ENCODE measurements at places on chromosomes 5 and 9.

- DNase-seq: no peak
These were observed 150.1 kb downstream of the BNC2 start for GRCh38 chr9:16720386-16720785.

DNA sequence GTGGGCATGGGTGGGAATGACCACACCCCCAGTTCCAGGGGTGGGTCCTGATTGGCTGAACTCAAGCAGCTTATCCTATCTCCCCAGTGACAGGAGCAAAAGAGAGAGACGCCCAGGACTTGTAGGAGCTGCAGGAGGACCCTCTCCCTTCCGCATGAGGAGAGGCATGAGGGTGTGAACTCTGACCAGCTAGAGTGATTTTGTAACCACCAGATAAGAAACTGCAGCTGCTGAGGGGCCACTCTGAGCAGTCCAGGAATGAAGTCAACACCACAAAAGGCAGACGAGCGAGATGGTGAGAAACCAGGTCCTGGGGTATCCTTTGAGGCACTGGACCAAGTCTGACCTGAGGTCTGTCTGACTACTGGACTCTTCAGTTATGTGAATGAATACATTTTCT lies 521.9 kb downstream of the BNC2 start:
- no peak for DNase-seq

GRCh38 chr9:86563936-86564335 lies 209.7 kb upstream of the TUT7 start:
- DNase-seq: no peak

- no peak for DNase-seq
These were observed 65.6 kb upstream of the IRX2 start for GRCh38 chr5:2817031-2817603.

- DNase-seq: no peak
These were observed 686.5 kb upstream of the COX7C start for GRCh38 chr5:85931220-85931619.

GRCh38 chr5:38420246-38420645 lies 136.2 kb downstream of the LIFR start:
- DNase-seq: no peak

DNA sequence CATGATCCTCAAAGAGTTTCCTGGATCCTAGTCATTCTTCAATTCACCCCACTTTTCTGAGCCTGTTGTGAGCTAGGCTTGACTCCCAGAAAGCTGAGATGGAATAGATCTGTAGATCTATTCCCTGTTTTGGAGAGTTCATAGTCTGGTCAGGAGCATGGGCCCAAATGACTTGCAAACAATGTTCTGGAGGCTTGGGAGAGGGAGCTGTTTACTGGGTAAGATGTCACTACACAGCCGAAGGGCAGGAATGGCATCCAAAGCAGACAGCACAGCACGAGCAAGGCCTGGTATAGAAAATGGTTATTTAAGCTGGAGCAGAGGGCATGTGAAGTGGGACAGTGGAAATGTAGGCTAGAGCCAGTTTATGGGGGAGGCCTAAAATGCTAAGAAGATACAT lies 152.5 kb upstream of the ALDH1B1 start:
- DNase-seq: no peak

DNA sequence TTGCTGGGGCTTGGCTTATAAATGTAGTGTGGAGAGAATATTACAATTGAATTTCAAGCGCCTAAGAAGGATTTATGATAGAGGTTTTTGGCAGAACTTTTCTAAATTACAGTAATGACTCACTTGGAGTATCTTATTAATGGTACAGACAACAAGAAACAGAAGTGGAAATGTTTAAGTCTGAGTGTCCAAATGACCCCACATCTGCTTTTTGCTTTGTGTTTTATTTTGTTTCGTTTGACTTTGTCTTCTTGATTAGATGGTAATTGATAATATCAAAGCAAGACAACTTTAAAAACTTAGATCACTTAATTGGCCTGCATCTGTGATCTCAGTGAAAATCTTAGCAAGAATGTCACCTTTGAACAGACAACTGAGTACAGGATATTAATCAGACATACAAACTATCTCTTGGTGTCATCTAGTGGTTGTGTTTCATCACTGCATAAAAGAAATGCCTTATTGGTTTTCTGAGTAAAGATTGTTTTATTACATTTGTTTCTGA lies 577.4 kb downstream of the ISL1 start:
- DNase-seq: no peak

DNA sequence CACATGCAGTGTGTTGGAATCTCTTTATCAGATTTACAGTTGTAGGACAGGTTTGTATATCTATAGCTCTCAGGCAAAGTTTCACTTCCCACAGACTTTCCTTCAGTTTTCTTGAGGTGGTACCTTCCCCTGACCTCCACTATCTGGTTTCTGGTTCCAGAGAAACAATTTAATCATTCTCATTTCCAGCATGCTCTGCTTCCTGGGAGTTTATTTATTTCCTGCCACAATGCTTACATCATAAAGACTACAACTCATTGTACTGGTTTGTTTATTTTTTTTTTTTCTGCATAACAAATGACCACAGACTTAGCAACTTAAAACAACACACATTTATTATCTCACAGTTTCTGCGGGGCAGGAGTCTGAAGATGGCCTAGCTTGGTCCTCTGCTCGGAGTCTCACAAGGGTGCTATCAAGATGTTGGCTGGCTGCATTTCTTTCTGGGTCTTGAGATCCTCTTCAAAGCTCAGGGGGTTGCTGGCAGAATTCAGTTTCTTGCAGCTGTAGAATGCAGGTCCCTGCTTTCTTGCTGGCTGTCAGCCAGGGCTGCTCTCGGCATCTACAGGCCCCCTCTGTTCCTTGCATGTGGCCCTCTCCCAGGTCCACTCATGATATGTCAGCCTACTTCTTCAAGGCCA lies 247.7 kb downstream of the ENC1 start:
- no peak for DNase-seq

- no peak for DNase-seq
These were observed 68.6 kb downstream of the SKIC3 start for GRCh38 chr5:95486191-95486590.

DNA sequence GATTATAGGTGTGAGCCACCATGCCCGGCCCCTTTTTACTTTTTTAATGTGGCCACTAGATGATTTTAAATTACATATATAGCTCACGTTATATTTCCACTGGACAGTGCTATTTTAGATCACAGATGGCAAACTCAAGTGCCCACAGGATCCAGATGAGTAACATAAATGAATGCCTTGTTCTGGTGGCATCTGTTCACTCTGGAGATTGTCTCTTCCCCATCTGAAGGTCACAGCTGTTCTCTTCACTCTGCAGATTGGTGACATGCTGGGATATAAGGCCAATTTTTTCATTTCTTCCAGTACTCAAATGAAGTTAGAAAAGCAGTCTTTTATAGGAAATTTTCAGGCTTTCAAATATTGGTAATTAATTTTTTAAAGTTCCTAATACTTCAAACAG lies 160.1 kb downstream of the DOCK8 start:
- DNase-seq: no peak

DNA sequence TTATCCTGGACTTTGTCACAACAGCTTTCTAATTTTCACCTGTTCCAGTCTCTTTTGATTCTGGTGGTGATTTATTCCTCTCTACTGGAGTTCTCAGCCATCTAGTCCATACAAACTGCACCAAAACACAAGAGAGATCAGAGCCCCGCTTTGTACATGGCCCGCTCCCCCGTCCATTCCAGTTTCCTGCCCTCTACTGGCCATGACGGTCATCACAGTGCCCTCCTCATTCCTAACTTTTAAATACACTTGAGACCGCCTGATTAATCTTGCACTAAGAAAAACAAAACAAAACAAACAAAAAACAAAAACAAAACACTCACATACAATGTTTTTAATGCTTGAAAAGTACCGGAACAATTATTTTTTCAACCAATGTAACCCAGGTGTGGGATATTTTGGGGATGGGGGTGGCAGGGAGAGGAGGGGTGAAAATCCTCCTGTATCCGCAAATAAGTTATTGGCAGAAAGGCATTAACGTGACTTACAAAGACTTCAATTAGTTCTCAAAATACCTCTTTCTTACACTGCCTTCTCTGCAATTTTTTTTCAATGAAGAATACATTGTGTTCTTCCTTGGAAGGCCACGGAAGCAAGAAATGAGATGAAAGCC lies 84.8 kb upstream of the PAM start:
- DNase-seq: no peak

DNA sequence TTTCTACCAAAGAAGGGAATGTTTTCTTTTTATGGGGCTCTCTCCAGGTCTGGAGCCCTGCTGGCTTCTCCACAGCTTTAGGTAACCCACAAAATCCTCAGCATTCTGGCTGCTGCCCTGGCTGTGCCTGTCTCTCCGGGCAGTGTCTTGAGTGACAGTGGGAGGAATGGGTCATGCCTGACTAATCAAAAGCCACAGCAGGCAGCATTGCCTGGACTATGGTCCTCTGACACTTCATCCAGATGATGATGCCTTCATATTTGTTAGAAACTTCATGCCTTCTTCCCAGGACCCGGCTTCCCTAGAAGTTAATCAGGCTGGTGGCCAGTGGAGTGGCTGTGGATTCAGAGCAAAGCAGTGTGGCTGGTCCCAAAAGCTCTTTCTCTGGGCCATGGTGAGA lies 32.2 kb upstream of the TGFBI start:
- DNase-seq: no peak

- no peak for DNase-seq
These were observed 1266.2 kb upstream of the CDH18 start for GRCh38 chr5:21254161-21254560.

DNA sequence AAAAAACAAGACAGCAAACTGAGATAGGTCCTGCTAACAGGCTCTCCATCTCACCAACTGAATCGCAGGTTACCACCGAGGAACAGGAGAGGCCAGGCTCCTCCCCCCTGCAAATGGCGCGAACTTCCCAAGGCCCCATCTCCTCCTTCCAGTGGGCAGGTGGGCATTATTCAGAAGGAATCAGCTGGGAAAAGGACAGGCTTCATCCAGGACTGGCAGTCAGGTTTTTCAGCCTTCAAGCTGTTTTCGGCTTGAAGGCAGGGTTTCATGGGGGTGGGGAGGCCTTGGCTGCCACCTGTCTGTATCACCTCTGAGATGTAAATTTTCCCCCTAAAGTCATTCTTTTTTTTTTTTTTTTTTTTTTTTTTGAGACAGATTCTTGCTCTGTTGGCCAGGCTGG lies 79.4 kb downstream of the SFXN1 start:
- no peak for DNase-seq

- DNase-seq: no peak
These were observed 206.0 kb downstream of the FBXO4 start for GRCh38 chr5:42131081-42131480.

DNA sequence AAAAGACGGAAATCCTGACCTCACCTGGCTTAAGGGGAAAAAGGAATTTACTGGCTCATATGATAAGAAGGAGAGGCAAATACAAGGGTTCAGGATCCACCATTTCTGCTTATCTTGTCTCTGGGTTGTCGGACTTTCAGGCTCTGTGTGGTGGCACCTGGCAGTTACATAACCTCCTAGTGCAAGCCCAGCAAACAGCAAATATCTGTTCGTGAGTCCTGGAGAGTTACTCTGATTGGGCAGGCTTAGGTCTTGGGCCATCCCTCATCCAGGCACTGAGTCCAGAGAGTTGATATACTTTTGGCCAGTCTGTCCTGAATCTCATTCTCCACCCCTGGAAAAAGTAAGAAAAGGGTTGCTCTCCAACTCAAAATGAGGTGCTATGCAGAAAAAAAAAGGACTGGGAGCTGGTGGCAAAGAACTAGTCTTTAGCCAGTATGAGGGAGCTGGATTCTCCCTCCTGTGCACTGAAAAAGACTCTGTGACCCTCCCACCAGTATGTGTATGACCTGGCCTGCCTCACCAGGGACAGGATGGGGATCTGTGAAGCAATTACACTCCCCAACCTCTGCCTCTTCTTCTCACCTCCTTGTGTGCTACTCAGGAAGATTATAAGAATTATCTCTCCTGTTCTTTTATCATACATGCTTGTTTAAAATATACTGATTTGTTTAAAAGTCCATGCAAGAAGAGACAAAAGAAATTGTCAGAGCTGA lies 282.9 kb downstream of the ARHGAP26 start:
- no peak for DNase-seq

- no peak for DNase-seq
These were observed 27.7 kb downstream of the UGCG start for GRCh38 chr9:111924281-111924680.

GRCh38 chr9:19255821-19256220 lies 25.3 kb downstream of the DENND4C start:
- no peak for DNase-seq

GRCh38 chr9:26888271-26888670 lies 4.3 kb downstream of the CAAP1 start:
- DNase-seq: no peak

- no peak for DNase-seq
These were observed 6.3 kb downstream of the BHMT2 start for GRCh38 chr5:79075646-79076426.

DNA sequence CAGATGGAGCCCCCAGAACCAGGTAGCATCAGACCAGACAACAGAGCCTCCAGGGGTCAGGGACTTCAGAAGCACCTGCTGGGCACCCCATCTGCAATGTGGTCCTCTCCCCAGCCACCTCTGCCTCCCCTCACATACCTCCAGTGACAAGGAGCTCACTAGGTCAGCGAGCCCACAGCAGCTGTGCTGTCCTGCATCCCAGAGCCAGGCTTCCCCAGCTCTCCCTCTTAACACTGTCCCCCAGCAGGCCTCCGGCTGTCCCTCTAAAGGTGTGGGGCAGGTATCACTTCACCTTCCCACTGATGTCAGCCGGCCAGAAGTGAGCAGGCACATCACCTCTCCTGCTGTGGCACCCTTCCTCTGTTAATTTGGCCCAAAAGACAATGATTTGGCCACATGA lies 83.6 kb downstream of the LMX1B start:
- DNase-seq: no peak

DNA sequence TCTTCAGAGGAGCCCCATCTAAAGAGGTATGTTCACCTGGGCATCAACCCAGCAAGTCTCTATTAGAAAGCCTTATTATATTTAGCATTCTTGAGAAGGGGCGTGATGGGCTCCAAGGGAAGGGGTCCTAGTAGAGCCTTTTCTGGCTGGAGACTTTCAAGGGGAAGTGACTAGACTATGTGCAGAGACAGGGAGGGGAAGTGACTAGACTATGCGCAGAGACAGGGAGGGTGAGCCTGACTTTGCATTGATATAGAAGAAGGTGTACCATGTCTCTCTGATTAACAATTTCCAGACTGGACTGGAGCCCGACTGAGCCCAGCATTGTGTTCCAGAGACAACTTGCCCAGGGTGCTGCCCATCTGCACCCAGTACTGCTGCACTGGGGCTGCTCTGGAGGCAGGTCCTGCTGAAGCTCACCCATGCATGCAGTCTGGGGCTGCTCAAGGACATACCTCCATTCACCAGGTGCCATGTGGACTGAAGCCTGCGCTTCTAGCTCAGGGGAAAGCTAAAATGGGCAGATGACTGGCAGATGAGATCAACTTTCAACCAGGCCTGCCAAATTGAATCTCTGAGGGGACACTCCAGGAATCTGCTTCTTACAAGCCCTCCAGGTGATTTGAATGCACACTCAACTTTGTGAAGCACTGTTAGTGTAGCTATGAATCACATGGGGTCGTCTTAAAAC lies 83.0 kb upstream of the GNA14 start:
- no peak for DNase-seq

DNA sequence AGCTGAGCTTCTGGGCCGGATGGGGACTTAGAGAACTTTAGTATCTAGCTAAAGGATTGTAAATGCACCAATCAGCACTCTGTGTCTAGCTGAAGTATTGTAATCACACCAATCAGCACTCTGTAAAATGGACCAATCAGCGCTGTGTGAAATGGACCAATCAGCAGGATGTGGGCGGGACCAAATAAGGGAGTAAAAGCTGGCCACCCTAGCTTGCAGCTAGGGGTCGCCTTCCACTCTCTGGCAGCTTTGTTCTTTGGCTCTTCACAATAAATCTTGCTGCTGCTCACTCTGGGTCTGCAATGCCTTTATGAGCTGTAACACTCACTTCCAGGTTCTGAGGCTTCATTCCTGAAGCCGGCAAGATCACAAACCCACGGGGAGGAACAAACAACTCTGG lies 354.0 kb downstream of the PRR16 start:
- DNase-seq: no peak
